ENCODE measurements at places on chromosomes 6 and 20.

DNA sequence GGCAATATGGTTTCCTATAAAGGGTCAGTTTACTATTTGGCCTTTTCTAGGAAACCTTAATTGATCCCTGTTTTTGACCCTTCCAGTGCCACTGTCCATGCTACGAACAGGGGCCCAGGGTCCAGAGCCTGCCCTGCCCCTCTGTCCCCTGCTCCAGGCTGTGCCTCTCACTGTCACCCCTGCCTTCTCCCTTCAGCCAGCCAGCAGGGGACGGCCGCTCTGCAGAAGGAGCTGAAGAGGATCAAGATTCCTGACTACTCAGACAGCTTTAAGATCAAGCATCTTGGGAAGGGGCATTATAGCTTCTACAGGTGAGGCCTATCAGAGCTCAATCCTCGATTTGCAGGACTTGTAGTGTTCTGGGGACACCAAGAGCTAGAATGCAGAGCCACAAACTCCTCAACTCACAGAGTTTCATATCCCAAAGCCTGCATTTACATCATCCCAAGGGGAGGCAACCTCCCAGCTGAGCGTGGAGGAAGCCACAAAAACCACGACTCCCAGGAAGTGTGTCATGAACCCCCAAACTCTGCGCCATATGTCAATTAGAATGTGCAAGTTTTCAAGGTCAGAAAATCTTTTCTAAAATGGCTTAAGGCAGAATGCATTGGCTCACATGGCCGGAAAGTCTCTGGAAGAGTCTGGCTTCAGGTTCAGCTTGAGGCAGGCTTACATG is 3.6 kb downstream of the BPI start:
- no peak for DNase-seq

DNA sequence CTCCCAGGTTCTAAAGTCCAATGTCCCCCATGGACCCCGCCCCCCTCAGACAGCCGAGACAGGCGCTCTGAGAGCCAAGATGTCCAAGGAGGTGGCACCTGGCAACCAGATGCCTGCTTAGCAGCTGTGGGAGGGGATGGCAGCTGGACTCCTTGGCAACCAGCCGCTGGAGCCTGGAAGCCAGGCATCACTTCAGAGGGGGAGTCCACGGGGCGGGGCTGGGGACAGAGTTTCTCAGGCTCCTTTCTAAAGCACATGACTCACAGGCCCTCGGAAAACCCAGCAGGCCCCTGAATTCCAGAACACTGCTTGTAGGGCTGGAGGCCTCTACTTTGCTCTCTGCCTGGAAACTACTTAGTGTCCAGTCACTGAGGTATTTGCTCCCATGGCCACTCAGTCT is 51.5 kb downstream of the PREX1 start:
- no peak for DNase-seq

DNA sequence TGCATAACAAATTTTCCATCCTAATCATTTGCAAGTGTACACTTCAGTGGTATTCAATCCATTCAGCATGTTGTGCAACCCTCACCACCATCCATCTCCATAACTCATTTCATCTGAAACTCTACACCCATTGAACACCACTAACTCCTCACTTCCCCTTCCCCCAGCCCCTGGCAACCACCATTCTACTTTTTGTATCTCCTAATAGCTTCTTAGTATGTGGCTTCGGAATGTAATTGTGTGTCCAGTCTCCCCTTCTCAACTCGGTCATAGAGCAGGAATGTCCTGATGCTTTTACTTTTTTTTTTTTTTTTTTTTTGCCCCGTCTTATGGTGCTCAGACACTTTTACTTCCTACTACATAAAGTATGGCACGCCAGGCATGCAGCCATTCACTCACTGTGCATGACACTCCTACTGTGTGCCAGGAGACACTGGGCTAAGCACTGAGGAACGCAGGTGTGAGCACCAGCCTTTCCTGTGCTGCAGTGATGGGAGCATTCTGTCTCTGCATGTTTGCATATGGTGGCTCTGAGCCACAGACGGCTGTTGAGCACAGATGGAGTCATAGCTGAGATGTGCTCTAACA is 15.3 kb downstream of the HCK start:
- DNase-seq: no peak

GRCh38 chr6:55293116-55293515 is 34.2 kb upstream of the GFRAL start:
- DNase-seq: no peak

GRCh38 chr20:52867305-52867704 is 104.9 kb upstream of the TSHZ2 start:
- no peak for DNase-seq

- peak; percentile 70 for DNase-seq
Observed at GRCh38 chr20:45138561-45139300, 14.5 kb upstream of the WFDC12 start.

DNA sequence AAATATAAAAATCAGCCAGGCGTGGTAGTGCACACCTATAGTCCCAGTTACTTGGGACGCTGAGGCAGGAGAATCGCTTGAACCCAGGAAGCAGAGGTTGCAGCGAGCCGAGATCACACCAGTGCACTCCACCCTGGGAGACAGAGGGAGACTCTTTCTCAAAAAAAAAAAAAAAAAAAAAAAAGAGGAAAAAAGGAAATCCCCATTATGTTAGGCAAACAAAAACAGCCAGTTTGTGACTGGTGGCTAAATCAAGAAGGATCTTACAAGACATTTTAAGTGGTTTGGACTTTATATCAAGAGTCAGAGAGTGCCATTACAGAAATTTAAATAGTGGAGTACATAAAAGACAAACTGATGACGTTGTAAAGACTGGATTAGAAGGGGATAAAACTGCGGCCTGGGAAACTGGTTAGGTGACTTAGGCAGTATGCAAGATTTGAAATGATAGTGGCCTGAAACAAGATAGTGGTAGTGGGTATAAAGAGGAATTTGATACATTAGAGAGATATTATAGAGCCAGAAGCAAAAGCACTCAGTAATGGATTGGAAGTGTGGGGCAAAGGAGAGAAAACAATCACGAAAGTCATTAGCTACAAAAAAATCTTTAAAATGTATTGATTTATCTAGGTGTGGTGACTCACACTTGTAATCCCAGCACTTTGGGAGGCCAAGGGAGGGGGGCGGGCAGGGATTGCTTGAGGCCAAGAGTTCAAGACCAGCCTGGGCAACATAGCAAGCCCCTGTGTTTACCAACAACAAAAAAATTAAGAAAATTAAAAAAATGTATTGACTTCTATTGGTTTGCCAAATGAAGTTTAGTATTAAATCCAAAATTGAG is 1.7 kb upstream of the MYO6 start:
- DNase-seq: no peak

Data from stimulated activated CD4-positive, alpha-beta T cell treated with anti-CD3 and anti-CD28 coated beads, Interleukin-12 subunit alpha, Interleukin-12 subunit beta, amount 100 ng/mL, for 48 hours (primary cell).